ENCODE measurements at places on chromosomes 6 and 20.

DNA sequence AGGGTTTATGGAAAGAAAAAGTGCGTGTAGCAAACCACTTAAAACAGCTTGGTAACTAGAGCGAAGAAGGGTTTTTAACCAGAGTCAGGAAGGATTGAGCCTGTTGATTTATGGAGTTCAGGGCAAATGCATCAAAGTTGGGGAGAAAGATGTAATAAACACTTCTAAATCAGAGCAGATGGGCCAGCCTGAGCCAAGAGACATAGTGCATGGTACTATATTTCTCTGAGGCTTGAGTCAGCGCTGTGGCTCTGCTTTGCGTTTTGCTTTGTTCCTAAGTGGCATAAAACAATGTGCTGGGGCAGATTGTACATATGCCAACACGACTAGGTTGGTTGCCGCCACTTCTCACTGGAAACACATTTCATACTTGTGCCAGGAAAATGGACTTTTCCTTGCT is 111.3 kb downstream of the BCKDHB start:
- DNase-seq: no peak

- DNase-seq: no peak
Observed at GRCh38 chr20:61564628-61565027, 312.6 kb downstream of the CDH4 start.

DNA sequence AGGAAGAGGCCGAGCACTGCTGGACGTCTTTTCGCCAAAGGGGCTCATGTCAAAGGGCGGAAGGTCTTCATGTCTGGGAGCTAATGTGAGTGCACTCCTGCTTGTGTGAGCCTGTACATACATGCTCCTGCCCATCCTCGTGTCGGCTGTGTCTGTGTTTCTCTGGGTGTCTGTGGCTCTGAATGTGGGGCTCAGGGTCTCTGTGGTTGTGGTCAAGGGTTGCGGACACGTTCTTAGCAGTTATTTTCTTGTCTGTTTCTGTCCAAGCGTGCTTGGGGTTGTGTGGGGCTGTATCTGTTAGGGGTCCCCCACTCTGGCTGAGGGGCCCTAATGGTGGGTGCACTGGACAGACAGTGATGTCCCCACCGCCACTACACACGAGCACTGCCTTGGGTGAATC is 2.9 kb downstream of the AVP start:
- DNase-seq: no peak

- DNase-seq: no peak
Observed at GRCh38 chr20:53495398-53496092, 98.1 kb downstream of the ZNF217 start.

GRCh38 chr6:1057490-1058135 is 254.3 kb upstream of the FOXQ1 start:
- DNase-seq: no peak

GRCh38 chr6:156845454-156846155 is 68.4 kb downstream of the ARID1B start:
- no peak for DNase-seq

- no peak for DNase-seq
Observed at GRCh38 chr6:116571683-116572000, 338 bp downstream of the RWDD1 start.

DNA sequence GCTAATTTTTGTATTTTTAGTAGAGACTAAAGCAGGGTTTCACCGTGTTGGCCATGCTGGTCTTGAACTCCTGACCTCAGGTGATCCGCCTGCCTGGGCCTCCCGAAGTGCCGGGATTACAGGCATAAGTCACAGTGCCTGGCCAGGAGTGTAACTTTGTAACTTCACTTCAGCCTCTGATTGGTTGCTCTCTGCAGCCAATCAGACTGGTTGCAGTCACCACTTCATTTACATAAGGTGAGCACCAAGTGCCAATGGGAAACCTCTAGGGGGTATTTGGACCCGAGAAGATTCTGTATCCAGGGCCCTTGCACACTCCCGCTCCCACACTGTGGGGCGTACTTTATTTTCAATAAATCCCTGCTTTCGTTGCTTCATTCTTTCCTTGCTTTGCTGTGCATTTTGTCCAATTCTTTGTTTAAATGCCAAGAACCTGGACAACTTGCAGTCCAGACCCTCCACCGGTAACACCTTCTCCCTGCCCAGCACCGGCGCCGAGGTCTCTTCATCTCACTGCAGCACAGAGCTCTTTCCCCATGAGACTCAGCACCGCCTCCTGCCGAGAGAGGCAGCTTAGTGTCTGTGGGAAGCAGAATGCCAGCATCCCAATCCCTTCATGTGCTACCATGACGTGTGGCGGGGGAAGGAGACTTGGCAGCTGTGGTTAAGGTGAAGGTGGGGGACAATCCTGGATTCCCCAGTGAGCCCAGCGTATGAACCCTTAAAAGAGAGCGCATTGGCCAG is 14.0 kb upstream of the MRGBP start:
- DNase-seq: no peak

- DNase-seq: peak; percentile 18
Observed at GRCh38 chr6:77620278-77620882, 32.5 kb upstream of the MEI4 start.

GRCh38 chr6:166167801-166168615 is at the start of gene TBXT:
Gene TBXT, minus strand, starts transcription at chr6:166167851. Its CDS starts 260 bp downstream, at chr6:166167591.
- no peak for DNase-seq

DNA sequence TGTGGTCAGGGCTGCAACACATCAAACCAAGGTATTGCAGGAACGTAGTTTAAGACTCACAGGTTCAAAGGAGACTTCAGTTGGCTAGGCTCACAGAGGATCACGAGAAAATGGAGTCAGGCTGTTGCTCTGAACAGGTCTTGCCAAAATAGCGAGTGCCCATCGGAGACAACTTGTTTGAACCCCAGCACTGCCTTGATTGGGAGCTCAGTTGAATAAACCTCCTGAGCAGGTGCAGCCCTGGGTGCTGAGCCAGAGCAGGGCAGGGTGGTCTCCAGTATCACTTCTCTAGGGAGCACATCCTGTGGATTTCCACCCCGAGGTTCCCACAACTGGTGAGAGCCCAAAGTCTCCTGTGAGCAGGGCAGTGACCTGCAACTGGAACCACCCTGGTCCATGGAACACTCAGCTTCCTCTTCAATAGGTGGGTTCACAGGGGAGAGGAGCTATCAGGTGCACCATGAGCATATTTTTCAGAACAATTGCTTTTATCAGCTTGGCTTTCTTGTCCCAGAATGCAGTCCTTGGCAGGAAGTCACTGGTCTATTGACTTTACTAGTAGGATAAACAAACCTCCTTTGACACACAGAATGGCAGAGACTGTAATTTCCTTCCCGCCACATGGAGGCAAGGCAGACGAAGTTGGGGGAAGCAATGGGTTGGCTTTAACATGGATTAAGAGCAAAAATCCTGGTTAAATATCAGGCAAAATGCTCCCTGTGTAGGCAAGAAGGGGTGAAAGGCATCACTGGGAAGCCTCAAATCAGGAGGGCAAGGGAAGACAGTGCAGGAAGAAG is 267.7 kb upstream of the FOXQ1 start:
- DNase-seq: no peak

DNA sequence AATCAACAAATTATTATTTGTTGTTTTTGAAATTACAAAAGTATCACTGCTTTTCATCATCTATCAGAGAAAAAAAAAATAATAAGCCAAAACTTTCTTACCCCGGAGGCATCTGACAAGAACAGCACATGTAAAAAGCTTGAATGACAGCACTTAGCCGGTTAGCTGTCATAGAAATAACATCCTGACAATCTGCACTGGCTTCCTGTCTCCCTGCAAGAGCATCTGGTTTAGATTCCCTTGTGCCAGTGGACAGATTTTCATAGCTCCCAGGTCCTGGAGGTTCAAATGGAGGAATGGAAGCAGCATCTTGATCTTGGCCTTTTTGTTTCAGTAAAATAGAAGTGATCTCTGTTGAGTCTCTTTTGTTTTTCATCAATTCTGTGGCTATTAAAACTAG is 74.8 kb downstream of the HACE1 start:
- DNase-seq: no peak

GRCh38 chr20:42053350-42053749 is 435.2 kb upstream of the CHD6 start:
- no peak for DNase-seq

GRCh38 chr6:158009114-158009891 is 27.6 kb downstream of the SYNJ2 start:
- no peak for DNase-seq

DNA sequence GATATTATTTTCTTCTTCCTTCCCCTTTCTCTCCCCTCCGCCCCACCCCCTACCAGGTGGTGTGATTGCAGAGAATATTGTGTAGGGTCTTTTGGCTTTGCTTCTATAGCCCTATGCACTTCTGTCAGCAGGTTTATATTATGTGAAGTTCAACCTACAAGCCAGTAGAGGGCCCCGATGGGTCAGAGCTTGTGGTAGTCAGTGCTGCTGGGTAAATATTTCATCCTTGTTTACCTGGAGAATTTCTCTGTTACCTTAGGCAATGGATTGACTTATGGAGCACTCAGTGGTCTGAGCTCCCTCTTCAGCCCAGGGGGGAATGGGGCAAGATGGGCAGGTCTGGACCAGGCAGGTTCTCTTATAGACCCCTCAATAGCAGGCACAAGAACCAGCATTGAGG is 720.9 kb downstream of the GRIK2 start:
- peak; percentile 15 for DNase-seq

GRCh38 chr6:111381728-111382127 is 101.3 kb downstream of the REV3L start:
- DNase-seq: no peak

DNA sequence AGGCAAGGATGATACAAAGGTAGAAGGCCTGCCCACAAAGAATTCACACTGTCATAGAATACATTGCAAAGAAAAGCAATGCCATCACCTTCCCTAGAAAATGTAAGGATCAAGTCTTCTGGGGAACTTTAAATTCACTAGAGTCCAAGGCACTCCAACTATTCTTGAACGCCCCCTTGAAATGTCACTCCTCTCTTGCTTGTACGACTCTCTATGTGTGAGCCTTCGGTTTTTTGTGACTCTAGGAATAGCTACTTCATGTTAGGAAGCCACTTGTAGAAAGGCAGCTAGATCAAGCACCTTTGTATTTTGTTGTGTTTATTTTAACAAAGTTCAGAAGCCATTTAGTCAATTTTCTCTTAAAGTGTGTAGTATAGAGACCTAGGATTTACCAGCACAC is 159.2 kb upstream of the ARID1B start:
- DNase-seq: no peak

Measured in erythroblast (primary cell).